ENCODE measurements at places on chromosomes 12 and 14. TPM values are rescaled to one million over a fixed set of nuclear protein-coding genes. Genes with fewer than 3 reads are reported as not detected.

The CIROP gene
- not detected for total RNA-seq

The TFCP2 gene
- 9.6 TPM for total RNA-seq

The WDR20 gene
- 21.9 TPM for total RNA-seq

The CDKL1 gene
- total RNA-seq = 14.2 TPM

The CCDC197 gene
- total RNA-seq = not detected

The ZC2HC1C gene
- 0.85 TPM for total RNA-seq

Measured in hair follicle dermal papilla cell (primary cell).